EL (cell line): ENCODE measurements at places on chromosomes 11 and 22.

GRCh38 chr11:96167203-96167758 is 175.7 kb downstream of the MAML2 start:
- no peak for DNase-seq

DNA sequence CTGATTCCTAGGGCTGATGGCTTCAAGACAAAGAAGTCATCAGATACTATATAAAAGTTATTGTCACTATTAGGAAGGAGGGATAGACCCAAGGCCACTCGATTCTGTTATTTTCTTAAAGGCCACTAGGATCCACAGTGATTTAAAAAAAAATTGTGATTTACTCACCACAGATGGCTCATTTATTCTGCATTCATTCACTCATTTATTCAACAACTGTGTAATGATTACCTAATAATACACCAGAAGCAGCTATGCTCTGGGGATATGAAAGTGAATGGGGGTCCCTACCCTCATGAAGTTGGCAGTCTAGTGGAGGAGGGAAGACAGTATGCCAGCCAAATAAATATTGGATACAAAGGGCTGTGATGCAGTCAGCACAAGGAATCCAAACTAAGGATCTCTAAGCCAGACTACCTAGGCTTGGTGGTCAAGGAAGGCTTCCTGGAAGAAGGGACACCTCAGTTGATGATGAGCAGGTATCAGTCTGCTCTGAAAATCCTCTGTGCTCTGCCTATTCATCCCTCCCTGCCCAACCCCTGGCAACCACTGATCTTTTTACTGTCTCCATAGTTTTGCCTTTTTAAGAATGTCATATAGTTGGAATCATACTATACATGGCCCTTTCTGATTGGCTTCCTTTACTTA is 110.5 kb downstream of the NAT10 start:
- DNase-seq = no peak

DNA sequence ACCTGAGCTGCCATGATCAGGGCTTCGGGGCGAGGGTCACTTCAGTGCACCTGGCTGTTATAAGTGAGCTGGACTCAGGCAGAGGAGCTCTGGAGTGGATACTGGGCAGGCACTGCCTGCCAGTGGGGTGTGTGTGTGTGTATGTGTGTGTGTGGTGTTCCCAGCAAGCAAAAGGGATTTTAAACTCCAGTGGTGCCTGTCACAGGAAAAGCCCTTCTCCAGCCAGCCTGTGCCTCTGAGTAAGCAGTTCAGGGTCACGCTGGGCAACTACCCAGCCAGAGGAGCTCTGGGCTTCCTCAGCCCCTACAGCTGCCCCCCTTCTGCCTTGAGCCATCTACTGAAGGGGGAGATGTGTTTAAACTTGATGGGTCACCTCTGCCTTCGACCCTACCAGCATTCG is 109.0 kb downstream of the OSBP2 start:
- no peak for DNase-seq

DNA sequence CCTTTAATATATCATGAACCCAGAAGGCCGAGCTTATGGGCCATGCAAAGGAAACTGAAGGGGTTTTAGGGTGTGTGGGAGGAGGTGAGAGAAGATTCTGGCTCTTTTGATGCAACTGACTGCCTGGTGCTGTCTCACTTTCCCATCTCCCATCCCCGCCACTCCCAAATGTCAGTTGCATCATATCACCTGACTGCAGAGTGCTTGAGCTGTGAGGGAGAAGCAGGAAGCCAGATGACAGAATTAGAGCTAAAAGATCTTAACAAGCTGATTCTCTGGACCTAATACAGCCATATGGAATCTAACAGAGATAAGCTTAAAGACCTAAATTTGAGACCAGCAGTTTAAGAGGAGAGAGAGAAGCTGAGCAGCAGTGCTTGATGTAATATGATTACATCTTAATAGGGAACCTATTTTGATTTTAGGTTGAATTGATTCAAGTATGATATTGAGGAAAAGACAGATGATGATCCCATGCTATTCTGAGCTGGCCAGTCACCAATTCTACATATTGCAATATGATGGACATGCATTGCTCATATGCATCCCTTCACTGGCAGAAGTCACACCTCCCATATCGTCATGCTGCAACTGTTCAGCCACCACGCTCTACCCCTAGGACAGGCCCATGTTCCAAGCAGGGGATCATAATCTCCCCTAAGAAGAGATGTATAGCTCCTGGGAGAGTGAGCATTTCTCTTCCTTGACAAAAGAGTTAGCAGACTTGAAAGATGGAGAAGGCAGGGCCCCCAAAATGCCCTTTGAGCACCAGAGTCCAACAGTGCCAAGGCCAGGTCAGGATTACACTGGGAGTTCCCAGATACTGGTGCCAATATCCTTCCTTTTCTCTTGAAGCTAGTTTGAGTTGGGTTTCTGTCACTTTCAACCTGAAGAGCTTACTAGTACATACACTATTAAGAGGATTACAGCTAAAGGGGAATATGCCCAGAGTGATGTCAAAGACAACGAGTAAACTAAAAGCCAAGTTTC is 44.9 kb downstream of the PLEKHA7 start:
- DNase-seq = no peak

- DNase-seq = no peak
These were observed 44.0 kb upstream of the KIRREL3 start for GRCh38 chr11:127044535-127044934.

GRCh38 chr11:101816613-101817012 is 98.2 kb upstream of the CEP126 start:
- no peak for DNase-seq

DNA sequence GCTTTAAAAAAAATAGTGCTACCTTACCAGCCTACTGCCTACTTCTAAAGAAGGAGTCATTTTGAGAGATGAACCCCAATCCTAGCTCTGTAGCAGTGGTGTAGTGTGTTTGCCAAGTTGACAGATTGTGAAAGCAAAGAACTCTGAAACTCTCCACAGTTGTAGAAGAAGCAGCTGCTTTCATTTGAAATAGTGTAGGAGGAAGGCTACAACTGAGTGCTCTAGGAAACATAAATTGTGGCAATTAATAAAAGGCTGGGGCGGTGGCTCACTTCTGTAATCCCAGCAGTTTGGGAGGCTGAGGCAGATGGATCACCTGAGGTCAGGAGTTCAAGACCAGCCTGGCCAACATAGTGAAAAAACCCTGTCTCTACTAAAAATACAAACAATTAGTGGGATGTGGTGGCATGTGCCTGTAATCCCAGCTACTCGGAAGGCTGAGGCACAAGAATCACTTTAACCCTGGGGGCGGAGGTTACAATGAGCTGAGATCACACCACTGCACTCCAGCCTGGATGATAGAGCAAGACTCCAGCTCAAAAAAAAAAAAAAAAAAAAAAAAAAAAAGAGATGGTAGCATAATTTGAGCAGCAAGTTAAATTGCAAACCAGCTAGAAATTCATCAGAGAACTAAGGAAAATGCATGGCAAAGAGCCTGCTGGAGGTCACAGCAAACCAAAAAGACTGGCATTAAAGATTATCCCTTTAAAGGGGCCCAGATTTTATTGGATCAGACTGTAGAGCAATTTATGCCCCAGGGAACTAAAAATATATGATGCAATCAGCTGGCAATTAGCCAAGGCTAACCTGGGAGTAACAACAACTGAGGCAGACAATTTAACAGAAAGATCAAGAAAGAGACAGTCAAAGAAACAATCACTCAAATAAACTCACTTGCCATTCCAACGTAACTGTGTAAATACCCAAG is 112.6 kb downstream of the LUZP2 start:
- no peak for DNase-seq

GRCh38 chr11:8105133-8105532 is 24.1 kb downstream of the TUB start:
- no peak for DNase-seq

GRCh38 chr22:44888491-44889254 is 121.1 kb downstream of the PHF21B start:
- DNase-seq = no peak

GRCh38 chr22:47288680-47289079 is 526.2 kb downstream of the TBC1D22A start:
- no peak for DNase-seq

DNA sequence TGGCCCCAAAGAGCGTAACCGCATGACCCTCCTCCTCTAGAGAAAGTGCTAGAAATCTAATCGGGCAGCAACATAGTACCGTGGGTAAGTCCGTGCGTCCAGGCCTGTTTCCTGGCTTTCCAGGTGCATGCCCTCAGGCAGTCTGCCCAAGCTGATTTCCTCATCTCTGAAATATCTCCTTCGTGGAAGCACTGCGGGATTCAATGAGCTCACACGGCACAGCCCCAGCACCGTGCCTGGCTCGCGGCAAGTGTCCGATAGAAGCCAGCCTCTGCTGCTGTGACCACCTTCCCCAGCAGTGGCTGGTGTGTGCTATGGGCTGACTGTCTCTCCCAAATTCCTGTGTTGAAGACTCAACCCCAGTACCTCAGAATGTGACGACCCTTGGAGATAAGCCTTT is 20.7 kb downstream of the RPUSD4 start:
- DNase-seq = no peak

- no peak for DNase-seq
These were observed 52.8 kb downstream of the CYTH4 start for GRCh38 chr22:37334859-37335805.

GRCh38 chr22:26031641-26032040 is 137.6 kb upstream of the SEZ6L start:
- no peak for DNase-seq
